T-cell (primary cell): ENCODE measurements at places on chromosomes 16 and 17.
A peak's percentile ranks its signal among the peaks of the same experiment; 100 is the strongest.

- DNase-seq, result no peak
These were observed 358.0 kb downstream of the C16orf95 start for GRCh38 chr16:86959091-86959651.

- no peak for DNase-seq
These were observed 276.4 kb upstream of the PSMD7 start for GRCh38 chr16:74020095-74020670.

- no peak for DNase-seq
These were observed 68.5 kb upstream of the CDH5 start for GRCh38 chr16:66298006-66298405.

GRCh38 chr16:1530883-1531637 lies 2.4 kb upstream of the TMEM204 start:
- DNase-seq, result no peak

GRCh38 chr16:75938818-75939217 lies 212.5 kb upstream of the CPHXL start:
- no peak for DNase-seq

- no peak for DNase-seq
These were observed 12.0 kb downstream of the KCNJ2 start for GRCh38 chr17:70181376-70181775.

GRCh38 chr17:55774846-55775271 lies 24.0 kb downstream of the PCTP start:
- DNase-seq, result no peak

DNA sequence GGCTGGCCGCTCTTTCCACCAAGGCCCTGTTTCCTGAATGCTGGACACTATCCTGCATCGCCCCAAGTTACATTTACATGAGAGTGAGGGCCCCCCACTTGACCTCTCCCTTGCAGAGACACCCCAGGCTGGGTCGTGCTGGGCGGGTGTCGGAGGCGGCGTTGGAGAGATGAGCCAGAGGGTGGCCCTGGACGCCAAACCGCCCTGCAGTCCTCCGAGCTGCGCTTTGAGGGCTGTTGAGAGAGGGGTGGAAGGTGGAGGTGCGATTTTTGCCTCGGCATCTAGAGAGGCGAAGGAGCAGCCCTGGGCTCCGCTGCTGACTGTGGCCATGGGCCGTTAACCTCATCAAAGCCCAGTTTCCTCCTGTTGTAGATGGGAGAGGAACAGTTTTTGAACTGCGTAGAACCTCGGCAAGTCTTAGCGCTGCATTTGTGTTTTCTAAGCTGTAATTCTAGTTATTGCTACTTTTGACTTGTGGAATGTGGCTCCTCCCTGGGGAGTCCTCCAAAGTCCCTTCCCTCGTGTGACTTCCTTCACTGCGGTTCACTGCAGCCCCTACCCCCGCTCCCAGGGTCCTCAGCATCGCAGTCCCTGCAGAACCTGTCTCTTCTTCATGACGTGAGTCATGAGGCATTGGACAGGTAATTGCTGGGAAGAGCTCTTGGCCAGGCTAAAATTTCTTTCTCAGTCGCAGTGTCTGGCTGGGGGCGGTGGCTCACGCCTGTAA lies 986 bp upstream of the ELOB start:
- peak; percentile 28 for DNase-seq

DNA sequence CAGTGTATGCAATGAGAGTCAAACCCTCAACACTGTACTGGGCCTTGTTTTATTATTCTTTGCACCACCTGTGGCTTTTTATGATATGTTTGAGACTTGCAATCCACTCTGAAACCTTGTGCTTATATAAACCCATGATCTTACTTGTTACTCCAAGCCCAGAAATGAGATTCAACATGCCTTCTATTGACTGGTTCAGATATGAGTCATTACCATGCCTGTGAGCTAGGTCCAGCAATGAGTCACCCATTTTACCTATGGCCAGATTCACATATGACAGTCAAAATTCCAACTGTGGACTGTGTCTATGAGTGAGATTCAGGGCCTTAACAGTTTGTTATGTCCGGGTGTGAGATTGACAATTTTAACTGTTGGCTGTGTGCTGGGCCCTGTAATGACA lies 1846.1 kb downstream of the TP53TG3F start:
- no peak for DNase-seq

- no peak for DNase-seq
These were observed 9.6 kb upstream of the KPNB1 start for GRCh38 chr17:47640076-47640475.

GRCh38 chr16:4962716-4963115 lies 4.6 kb downstream of the SEC14L5 start:
- no peak for DNase-seq

DNA sequence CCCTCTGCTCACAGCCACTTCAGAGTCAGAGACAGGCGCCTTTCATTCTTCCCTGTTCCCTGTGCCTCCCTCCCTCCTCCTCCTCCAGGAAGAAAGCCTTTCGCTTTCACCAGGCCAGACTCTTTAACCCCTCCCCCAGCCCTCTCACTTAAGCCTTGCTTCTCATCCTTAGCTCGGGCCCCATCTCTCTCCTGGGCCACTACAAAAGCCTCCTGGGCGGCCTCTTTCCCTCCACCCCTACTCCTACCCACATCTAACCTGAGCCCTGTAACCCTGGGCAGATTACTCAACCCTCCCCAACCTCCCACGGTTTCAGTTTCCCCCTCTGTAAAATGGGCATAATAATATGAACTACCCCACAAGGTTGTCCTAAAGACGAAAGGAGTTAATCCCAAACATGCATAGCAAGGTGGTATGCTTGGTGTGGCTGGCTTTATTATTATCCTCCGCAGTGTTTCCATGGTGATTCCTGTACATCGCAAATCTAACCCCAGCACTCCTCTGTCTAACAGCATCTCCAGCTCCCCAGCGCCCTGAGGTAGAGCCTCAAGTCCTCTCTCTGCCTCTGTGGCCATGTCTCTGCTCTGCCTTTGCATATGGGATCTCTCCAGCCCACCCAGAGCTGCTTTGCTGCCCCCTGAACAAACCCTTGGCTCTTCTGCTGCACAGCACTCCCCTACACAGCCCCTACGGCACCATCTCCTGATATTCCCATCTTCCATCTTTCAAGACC lies 17.7 kb downstream of the PIMREG start:
- DNase-seq, result no peak

DNA sequence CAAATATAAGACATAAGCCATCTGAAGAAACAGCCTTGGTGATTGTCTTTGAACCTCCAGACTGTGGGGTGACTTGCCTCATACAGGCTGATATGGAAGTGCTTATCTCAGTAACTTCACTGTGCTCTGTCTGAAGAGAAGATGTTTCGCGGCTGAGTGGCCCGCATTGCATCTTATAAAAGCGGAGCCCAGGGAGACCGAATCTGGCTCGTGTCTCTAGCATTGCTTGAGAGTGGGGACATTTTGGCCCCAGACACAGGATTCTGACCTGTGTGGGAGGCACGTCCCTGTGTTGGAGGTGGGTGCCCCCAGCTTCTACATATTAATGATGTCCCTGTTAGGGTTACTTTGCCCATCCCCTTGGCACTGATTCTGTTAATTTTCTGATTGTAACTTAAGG lies 66.4 kb downstream of the METRNL start:
- DNase-seq, result no peak

DNA sequence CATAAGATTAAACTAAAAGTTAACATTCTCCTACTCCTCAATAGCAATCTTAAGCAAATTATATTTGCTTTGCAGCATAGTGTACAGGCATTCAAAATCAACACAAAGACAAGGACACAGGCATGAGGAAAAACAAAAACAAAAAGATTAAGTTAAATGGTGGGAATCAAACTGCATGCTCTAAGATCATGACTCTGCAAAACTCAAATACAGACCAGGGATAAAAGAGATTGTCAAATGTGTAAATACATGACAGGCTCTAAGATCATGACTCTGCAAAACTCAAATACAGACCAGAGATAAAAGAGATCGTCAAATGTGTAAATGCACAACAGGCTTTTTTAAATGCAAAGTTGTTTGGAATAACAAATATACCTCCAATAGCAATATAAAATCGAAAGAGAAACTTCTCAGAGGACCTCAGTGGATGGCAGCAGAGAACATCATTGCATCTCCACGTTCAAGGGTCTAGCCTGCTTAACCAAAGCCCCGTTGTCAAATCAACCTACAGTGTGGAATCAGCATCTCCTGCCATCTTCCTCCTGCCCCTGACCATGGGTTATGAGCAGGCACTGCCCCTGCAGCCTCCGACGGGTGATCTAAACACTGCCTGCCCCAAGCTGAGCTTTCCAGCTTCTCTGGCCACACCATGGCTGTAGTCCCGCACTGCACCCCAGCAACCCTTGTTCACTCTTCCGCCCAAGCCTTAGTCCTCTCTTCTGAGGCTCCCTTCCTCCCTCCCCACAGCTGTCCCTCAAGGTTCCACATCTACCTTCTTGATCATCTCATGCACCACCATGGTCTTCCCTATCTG lies 446.1 kb downstream of the SOX9 start:
- no peak for DNase-seq

DNA sequence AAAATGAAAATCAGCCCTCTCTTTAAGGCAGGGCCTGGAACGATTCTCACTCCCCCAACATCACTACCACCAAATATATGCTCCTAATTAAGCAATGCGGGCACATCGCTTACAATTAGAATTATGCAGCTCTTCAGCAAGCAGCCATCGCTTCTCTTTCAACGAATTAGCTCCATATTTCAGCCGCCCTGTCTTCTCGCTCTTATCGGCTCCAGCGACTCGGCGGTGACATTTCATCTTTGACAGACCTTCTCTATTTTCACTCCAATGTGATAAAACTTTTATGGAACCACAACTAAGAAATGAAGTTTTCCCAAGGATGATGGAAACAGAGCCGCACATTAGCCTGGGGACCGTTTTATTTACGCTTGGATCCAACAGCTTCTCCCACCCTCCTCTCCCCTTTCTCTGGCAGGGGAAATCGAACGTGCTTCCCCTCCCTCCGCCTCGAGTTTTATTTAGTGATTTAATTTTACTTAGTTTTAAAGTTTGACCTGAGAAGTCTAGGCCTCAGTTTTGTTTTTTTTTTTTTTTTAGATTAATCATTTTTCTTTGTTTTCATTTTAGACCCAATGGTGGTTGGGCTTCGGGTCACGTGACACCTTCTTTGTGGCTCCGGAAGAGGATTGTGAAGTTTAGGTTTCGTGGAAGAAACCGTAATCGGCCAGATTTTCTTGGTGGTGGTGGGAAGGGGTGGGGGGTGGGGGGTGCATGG lies 3.1 kb upstream of the HOXB2 start:
- peak; percentile 25 for DNase-seq

- DNase-seq, result no peak
These were observed 4.3 kb upstream of the XYLT1 start for GRCh38 chr16:17475104-17475503.

DNA sequence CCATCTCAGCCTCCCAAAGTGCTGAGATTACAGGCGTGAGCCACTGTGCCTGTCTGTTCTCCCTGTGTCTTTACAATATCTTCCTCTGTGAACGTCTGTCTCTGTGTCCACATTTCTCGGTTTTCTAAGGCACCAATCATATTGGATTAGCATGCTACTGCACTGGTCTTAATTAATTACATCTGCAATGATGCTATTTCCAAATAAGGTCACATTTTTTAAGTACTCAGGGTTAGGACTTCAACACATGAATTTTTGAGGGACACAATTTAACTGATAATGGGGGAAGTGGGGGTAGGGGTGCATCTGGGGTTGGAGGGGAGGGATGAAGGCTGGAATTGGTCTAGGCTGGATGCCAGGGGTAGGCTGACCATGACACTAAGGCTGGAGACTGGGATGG lies 102.6 kb downstream of the N4BP1 start:
- DNase-seq, result no peak

GRCh38 chr17:75535119-75535537 lies 9.6 kb downstream of the LLGL2 start:
- peak; percentile 64 for DNase-seq

DNA sequence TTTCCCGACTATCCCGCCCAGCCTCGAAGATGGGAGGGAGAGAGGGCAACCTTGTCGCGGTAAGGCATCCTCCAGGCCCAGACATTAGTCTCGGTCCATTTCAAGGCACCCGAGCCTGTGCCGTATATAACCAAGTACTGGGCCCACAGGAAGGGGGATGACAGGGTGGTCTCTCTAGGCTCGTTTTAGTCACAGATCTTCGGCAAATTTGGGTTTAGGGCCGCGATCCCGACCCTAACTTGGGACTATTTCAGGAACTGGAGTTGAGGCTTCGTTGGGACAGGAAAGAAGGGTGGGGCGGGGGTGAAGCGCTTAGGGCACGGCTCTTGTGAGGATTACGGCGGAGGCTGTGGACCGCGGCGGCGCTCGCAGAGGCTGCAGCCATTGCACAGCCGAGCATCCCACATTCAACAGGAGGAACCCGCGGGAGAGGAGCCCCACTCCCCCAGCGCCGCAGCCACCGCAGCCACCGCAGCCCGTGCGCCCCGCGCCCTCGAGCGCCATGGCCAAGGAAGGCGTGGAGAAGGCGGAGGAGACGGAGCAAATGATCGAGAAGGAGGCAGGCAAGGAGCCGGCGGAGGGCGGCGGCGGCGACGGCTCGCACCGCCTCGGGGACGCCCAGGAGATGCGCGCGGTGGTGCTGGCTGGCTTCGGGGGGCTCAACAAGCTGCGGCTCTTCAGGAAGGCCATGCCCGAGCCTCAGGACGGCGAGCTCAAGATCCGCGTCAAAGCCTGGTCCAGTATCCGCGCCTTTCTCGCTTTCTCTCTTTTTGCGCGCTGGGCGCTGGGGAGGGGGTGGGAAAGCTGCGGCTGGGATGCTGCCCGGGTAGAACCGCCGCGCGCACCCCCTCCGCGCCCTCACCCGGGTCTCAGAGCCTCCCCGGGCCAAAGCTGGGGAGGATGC lies at the start of gene VAT1L:
TSS of gene VAT1L (plus strand) at position 384 of the 904 bp plus-strand sequence. CDS start at position 503, 119 bp downstream.
- no peak for DNase-seq

DNA sequence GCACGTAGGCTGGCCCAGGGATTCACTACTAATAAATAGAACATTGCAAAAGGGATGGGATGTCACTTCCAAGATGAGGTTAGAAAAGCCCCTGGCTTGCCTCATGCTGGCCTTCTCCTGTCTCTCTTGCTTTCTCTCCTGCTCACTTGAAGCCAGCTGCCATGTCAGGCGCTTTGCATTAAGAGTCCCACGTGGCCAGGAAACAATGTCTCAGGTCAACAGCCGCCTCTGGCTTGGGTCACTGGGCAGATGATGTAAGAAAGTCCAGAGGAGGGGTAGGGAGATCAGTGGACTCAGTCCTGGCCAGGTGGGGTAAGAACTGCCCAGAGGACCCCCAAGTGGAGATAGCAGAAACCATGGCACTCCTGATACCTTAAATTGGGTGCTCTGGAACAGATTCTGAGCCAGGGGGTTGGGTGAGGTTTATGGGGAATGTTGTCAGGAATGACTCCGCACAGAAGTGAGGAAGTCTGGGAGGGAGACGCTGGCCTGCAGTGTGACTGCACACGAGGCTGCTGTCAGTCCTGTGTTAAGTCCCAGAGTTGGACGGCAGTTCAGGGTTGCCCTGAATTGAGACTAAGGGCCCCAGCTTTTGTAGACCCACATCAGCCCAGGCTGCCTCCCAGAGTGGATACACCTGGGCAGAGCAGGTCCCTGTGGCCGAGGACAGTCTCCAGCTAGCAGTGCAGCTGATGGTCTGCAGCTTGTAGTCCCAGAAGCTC lies 17.7 kb downstream of the C16orf82 start:
- DNase-seq, result no peak

GRCh38 chr16:19169082-19169639 lies 1.1 kb downstream of the SYT17 start:
- no peak for DNase-seq
